Ascending aorta (tissue), 2 donors: ENCODE measurements at places on chromosomes 4 and X. TPM values are rescaled to one million over a fixed set of nuclear protein-coding genes. Genes with fewer than 3 reads are reported as not detected.

Gene IL13RA2
- total RNA-seq: 2.6 TPM

Gene PABPC5
- 0.75 TPM for total RNA-seq

Gene PNMA5
- not detected for total RNA-seq

Gene TMSB15A
- not detected for total RNA-seq

Gene PASD1
- not detected for total RNA-seq

Gene SMIM31
- total RNA-seq: not detected

Gene MAGEA3
- not detected for total RNA-seq

Gene HNRNPD
- total RNA-seq: 102 TPM

Gene STK32B
- 2.3 TPM for total RNA-seq

Gene CTBP1
- total RNA-seq: 273 TPM

Gene ADH1A
- not detected for total RNA-seq

Gene SH3RF1
- total RNA-seq: 27.6 TPM

Gene CXorf49
- not detected for total RNA-seq

Gene TET2
- 14.8 TPM for total RNA-seq

Gene GAGE12J
- not detected for total RNA-seq

Gene GAGE2A
- not detected for total RNA-seq

DNA sequence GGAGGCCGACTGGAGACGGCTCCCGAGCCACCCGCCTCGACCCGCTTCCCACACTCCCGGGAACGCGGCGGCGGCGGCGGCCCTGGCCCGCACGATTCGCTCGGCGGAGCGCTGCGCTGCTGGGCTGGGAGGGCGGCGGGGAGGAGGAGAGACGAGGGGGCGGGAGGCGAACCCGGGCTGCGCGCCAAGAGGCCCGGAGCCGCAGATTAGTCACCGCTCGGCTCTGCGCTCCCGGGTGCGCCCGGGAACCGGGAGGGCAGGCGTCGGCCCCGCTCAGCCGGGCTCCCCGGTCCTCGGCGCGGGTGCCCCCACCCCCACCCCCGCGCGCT, 11.2 kb upstream of the BCOR start:
- DNase-seq: no peak

DNA sequence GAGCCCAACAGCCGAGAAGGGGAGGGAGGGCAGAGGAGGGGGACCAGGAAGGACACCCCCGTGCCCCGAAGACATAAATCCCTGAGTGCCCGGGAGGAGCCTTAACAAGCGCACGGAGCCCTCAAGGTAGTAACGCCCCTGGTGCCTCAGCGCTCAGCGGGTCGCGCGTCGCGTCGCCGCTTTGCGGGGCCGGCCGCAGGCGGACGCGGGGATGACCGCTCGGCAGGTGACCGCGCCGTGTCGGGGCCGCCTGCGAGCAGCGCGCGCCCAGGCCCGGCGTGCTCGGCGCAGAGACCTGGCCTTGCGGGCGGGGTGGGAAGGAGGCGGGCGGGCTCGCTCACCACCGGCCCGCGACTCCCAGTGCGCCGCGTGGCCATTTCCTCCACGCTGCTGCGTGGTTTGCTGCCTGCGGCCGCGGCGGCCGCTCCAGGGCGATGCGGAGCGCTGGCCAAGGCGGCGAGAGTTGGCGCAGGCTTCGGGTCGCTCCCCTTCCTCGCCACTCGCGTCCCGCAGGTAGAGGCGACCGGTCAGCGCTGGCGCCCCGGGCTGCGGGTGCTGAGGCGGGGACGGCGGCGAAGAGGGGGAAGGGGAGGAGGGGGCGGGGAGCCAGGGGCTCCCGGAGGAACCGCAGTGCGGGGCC, 632 bp downstream of the CCSER1 start:
- DNase-seq: no peak

- DNase-seq: no peak
These were observed 1045.4 kb upstream of the GRID2 start for GRCh38 chr4:91258326-91258725.

DNA sequence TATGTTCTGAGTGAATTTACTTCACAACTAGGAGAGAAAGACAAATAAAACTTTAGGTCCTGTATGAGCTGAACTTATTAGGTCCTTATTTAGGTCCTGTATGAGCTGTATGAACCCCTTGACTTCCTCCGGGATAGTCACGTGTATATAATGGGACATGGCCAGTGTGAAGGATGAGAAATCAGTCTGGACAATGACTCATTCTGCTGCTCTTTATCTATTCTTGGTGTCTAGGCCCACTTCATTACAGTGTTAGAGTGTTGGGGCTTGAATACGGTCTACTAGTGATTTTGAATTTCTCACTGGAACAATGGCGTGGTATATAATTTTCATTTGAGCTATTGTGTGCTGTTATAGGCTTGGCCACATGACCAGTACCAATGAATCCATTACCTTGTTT, 21.9 kb downstream of the STK26 start:
- DNase-seq: no peak

- DNase-seq: no peak
These were observed 25.4 kb upstream of the IL2 start for GRCh38 chr4:122481766-122482405.

- DNase-seq: no peak
These were observed 61.9 kb upstream of the MTM1 start for GRCh38 chrX:150506486-150506885.

DNA sequence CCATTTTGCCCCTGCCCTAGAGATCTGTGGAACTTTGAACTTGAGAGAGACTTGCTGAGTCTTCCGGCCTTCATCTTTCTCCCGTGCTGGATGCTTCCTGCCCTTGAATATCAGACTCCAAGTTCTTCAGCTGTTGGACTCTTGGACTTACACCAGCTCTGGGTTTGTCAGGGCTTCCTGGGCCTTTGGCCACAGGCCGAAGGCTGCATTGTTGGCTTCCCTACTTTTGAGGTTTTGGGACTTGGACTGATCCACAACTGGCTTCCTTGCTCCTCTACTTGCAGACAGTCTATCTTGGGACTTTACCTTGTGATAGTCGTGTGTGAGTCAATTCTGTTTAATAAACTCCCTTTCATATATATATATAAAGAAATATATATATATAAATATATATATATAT, 1071.0 kb downstream of the ADGRL3 start:
- DNase-seq: no peak

- no peak for DNase-seq
These were observed 486 bp downstream of the CLCN3 start for GRCh38 chr4:169620880-169621248.

- no peak for DNase-seq
These were observed at the start of gene GPR143 for GRCh38 chrX:9765737-9766097. GPR143 (minus strand) TSS chrX:9765847; CDS start chrX:9765817, 30 bp downstream.

DNA sequence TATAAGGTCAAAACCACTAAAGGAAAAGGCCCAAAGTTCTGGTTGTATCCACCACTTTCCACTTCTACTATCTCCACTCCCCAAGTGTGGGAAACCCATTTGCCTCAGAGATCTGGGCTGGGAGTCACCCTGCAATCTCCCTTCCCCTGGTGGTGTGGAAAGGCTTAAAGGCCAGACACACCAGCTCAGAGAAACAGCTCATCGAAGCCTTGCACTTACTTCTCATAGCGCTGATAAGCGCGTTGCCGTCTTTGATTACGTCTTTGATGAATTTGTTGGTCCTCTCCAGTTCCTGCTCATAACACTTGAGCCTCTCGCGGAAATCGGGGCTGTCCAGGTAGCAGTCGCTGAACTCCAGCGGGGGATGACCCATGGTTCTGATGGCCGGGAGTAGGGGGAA, 647 bp downstream of the OPHN1 start:
- DNase-seq: no peak

GRCh38 chr4:65358914-65359313, 311.4 kb downstream of the EPHA5 start:
- no peak for DNase-seq

- DNase-seq: no peak
These were observed 99.6 kb upstream of the STS start for GRCh38 chrX:7047951-7048350.

- no peak for DNase-seq
These were observed 177.0 kb upstream of the RASGEF1B start for GRCh38 chr4:81648576-81649275.

DNA sequence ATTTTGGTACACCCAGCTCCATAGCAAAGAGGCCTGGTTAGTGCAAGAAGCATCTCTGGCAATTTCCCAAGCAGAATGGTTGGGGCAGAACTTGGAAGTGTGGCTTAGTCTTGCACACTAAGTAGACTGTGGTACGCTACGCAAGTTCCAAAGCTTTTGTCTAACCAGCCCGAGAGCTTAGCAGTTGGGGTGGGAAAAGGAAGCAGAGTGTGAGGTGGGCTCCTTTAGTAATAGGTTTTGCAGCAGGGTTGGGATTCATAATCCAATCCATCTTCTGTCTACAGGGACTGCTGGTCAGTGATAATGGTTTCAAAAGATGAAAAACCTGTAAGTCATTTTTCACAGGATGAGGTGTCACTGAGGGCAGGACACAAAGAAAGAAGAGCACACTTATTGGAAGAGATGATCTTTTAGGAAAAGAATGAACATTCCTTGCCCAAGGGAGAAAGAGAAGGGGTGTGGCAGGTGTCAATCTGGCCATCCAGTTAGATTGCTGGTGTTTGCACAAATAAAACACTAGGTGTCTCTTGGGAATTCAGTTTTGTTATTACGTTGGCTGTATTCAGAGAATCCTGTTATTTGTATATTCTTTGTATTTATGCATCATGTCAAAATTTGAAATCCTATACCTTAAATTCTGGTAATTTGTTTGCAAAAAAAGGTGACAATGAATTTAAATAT, 244.3 kb downstream of the GPAT3 start:
- DNase-seq: no peak

DNA sequence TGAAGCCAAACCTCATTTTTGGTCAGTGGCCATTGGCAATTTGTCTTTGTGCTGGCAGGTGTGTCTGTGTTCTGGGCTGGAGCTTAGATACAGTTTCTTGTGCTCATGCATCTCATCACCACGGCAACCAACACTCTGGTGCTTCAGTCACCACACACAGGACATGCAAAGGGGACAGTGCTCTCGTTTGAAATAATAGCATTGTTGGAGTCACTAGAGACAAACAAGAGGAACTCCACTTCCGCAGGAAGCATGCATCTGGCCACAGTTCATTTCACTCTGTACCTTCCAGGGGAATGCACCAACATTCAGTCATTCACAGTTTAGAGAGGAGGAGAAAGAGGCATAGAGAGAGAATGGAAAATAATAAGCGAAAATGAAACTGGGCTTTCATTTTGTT, 267.4 kb downstream of the ANK2 start:
- DNase-seq: no peak

GRCh38 chr4:165915215-165915614, 42.2 kb downstream of the TLL1 start:
- DNase-seq: no peak

DNA sequence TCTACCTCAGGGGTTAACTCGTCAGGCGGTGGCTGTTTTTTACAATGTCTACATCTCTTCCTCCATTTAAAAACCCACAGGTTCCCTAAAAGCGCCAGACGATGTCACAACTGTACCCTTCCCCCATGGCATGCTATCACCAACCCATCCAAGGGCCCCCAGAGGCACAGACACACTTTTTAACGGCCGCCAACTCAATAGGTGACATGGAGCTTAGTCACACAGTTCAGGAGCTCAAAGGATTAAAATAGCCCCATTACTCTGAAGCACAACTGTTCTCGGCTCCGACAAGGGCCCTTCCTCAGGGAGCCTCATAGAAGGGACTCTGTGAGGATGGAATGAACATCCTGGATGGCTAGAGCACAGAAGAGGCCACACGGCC, 12.4 kb downstream of the SH3KBP1 start:
- DNase-seq: no peak

GRCh38 chr4:156958276-156959074, 13.1 kb downstream of the PDGFC start:
- DNase-seq: no peak

DNA sequence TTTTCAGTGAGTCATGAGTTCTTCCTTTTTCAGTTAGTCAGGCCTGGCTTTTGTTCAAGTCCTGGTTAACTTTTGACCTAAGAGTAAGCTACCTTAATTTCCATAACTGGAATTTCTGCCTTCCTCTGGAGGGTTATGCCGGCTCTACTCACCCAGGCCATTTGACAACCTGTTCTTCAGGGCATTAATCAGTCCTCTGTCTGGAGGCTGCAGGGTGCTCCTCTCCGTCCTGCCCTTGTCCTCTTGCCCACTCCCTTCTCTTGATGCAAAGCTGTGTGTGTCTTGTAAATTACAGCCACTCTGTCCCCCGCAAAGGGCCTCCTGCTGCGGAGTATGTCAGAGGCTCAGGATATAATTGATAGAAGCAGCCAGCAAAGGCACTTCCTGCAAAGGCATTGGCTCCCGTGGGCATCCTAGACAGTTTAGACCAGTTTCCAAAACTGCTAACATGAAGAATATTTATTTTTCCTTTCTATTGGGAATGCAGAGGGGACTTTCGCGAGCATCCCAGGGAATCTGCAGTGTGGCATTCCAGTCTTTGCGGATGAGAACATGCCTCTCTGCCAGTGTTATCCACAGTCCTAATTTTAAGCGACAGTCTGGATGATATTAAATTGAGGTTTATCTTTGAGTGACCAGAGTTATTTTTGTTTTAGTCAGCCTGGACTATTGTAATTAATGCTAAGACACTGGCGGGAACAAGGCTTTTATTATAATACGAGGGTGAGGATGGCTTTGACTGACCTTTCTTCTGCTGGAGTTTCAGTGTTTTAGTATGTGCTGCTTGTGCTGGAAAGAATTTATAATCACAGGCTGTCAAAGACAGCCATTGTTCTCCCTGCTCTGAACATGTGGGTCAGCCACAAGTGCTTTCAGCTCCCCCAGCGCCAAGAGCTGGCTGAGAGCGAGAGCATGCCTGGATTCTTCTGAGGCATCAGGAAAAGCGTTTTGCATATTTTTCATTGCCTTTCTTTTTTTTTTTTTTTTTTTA, 74.2 kb downstream of the LIMCH1 start:
- DNase-seq: no peak

- DNase-seq: no peak
These were observed 28.4 kb upstream of the UVSSA start for GRCh38 chr4:1318488-1319213.

GRCh38 chrX:97446298-97446882, 562.7 kb downstream of the RPA4 start:
- no peak for DNase-seq

GRCh38 chrX:12115377-12115776, 22.9 kb upstream of the FRMPD4 start:
- no peak for DNase-seq

DNA sequence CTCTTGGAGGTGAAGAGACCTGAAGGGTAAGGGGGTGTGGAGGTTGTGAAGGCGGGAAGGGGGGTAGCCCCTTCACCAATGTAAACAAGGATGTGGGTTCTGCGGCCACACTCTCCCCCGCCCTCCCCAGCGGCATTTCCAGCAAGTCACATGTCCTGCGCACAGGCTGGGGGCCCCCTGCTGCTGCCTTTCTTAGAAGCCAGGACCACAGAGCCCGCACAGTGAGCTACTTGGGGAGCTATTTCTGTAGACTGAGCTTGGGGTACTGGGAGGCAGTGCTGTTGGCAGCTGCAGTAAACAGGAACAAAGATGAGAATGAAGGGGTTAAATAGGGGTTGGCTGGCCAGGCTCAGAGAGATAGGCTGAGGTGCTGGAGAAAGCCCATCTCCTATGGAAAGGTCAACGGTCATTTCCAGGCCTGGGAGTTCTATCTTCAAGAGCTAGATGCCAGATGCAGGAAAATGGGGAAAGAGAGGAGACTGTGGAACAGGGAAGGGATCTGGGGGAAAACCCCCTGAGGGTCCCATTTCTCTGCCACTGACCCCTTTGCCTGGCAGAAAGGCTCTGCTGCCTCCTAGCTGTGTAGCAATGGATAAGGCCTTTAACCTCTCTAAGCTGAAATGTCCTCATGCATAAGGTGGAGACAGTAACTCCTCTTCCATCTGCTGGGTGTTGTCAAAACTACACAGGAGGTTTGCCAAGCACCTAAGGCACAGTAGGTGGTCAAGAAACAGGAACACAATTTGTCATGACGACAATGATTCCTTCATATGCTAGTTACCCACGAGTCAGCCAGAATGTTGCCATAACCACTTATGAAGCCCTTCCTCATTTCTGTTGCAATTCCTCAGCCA, 18.5 kb upstream of the PIM2 start:
- peak; percentile 32 for DNase-seq

GRCh38 chr4:184955636-184956035, 62.7 kb upstream of the HELT start:
- no peak for DNase-seq
